ENCODE measurements at places on chromosomes 16 and 17.

DNA sequence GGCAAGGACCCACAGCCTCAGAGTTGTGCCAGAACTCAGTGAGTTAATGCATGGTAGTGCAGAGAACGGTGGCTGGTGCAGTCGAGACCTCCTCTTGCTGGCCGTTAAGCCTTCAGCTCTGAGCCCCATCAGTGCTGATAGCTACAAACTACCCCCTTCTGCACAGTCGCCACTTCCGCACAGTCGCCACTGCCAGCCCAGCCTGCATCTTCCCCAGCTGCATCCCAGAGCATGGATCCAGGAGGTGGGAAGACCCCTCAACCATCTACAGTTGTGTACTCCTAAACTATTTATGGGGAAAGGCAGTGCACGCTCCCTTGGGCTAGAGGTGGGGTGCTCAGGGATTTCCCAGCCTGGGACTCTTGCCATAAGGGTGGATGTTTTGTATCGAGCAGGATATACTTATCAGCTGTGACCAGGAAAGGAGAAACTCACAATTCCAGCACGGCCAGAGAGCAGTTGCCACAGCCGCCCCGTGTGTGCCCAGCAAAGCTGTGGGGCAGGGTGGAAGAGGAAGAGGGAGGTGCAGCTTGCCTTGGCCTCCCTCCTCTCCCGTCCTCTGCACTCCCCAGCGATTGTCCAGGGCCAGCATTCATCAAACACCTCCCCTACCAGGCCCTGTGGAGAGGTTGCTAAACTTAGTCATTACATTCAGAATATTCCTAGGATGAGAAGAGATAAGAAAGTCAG lies 49.5 kb upstream of the CMIP start:
- DNase-seq = no peak

DNA sequence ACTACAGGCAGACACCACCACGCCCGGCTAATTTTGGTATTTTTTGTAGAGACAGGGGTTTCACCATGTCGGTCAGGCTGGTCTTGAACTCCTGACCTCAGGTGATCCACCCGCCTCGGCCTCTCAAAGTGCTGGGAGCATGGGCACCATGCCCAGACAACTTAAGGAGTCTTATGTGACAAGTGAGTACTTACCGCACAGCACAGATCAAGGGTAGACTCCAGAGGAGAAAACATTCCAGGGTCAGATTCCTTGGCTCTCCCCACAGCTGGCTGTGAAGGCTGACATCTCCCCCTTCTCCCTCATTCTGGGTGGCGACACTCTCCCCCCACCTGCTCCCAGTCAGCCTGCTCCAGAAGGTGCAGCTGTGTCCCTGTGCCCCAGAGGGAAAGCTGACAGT lies 10.6 kb downstream of the ZSCAN10 start:
- DNase-seq = no peak

GRCh38 chr16:3007957-3008689 lies 4.6 kb upstream of the CLDN9 start:
- no peak for DNase-seq

GRCh38 chr17:48246612-48247011 lies 139.0 kb downstream of the SNX11 start:
- peak; percentile 20 for DNase-seq

- peak; percentile 95 for DNase-seq
These were observed 54.1 kb downstream of the VAC14 start for GRCh38 chr16:70746708-70747424.

DNA sequence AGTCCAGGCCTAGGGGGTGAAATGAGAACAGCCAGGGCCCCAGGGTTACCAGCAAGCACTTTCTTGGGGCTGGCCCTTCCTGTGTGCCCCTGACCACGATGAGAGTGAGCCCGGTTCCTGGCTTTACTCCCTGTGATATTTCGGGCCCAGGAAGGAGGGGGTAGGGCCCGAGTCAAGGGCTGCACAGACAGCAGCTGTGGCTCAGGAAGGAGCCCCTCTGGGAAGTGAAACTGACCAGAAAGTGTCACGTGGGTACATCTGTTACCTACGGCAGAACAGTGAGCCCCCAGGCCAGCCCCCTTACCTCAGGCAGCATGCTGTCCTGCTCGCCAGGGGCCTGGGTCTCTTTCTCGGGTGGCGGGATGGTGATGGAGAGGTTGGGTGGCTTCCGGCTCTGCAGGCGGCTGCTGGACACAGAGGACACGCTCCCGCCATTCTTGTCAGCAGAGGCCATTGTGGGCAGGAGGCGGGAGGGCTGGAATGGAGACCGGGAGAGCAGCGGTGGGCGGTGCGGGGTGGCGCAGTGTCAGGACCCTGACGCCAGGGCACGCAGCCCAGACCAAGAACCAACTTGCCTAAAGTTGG lies 13.8 kb downstream of the AANAT start:
- DNase-seq = no peak

- peak; percentile 83 for DNase-seq
These were observed 57.4 kb upstream of the TEKT3 start for GRCh38 chr17:15398736-15399331.

GRCh38 chr16:57277586-57277985 lies 6.9 kb downstream of the PLLP start:
- DNase-seq = peak; percentile 92

GRCh38 chr17:68052810-68053209 lies 17.3 kb downstream of the KPNA2 start:
- DNase-seq = no peak

GRCh38 chr16:3282103-3282729 lies 1.1 kb upstream of the ZNF263 start:
- DNase-seq = peak; percentile 76

- DNase-seq = no peak
These were observed 6.1 kb upstream of the EFTUD2 start for GRCh38 chr17:44905006-44906000.

DNA sequence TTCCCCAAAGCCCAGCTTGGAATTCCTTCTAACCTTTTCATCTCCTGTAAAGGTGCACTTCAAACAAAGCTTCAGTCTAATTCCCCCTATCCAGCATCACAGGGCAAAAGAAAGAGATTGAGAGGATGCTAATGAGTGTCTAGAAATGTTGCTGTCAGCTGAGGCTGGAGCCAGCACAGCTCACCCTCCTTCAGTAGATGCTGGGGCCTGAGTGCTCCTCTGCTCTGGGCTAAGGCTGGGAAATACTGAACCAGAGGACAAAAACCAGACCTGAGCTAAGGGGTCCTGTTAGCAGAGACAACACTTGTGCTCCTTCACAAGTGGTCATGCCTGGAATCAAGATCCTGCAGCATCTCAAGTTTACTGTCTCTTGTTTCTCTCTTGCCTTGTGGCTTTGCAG lies 85.0 kb downstream of the CHD9NB start:
- DNase-seq = no peak

- DNase-seq = peak; percentile 63
These were observed 40.5 kb downstream of the MYH3 start for GRCh38 chr17:10616502-10617119.

DNA sequence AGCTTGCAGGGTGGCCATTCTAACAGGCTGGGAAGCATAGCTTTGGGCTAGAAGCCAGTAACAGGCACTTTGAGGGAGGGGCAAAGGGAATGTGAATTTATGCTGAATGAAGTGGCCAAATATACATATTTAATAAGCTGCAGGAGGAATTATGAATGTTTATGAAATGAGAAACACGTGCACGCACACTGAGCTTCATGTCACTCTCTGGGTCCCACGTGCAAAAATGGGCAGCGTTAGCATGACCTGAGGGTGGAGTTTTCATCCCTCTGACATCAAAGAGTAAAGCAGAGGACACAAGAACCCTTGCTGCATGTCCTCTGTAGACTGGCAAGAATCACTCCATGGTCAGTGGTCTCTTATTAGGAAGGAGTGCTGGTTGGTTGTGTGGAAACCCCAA lies 337.0 kb downstream of the UTP18 start:
- DNase-seq = no peak

GRCh38 chr17:72901657-72902056 lies 190.8 kb downstream of the SLC39A11 start:
- no peak for DNase-seq

DNA sequence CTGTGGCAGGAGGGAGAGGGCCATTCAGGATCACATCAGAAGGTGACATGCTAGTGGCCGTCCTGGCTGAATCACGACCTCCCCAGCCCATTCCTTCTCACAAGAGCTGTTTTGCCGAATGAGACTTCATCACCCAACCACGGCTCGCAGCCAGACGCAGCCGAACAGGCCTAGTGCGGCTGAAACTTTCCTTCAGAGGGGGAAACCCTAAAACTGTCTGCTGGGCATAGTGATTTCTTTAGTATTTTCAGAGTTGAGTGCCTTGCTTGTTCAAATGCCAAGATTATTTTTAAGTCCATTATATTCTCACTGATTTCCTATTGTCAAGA lies 343.7 kb downstream of the CPPED1 start:
- DNase-seq = no peak

- no peak for DNase-seq
These were observed 40.0 kb downstream of the CMTM4 start for GRCh38 chr16:66656547-66656946.
